Skin of body (tissue), 3 donors: ENCODE measurements at places on chromosomes 6 and 20.

- peak; percentile 59 for DNase-seq
These were observed 77.3 kb downstream of the SEL1L2 start for GRCh38 chr20:13913131-13913530.

DNA sequence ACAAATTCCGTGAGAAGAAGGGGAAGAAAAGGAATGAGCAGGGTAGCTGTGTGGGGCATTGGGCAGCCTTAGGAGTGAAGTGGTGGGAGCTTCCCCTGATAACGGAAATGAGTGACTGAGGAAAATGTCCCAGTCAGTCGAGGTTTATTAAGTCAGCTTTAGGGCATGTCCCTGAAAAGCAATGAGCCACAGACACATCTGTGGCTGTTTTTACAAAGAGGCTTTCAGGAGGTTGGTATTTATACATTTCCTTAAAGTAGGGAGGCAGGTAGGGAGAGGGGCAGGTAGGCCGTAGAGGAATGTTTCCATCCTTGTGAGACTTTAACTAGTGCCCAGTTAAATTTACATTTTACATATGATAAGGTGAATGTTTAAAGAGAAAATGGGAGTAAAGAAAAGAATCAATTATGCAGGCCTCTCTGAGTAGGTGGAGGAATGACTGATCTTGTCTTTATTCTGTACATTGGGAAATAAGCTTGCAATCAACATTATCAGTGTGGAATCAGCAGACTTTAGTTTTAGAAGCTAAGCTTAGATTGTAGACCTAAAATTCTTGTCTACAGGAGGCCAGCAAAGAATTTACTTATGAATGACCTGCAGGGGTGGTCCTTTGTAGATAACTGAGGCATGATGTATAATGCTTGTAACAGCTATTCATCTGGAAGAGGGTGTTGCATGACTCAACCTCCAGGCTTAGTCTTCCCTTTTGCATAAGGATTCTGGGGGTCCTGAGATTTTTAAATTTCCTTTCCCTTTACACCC is 18.5 kb downstream of the SLC22A2 start:
- no peak for DNase-seq

GRCh38 chr6:157443066-157443800 is 62.2 kb downstream of the ZDHHC14 start:
- DNase-seq, result no peak

DNA sequence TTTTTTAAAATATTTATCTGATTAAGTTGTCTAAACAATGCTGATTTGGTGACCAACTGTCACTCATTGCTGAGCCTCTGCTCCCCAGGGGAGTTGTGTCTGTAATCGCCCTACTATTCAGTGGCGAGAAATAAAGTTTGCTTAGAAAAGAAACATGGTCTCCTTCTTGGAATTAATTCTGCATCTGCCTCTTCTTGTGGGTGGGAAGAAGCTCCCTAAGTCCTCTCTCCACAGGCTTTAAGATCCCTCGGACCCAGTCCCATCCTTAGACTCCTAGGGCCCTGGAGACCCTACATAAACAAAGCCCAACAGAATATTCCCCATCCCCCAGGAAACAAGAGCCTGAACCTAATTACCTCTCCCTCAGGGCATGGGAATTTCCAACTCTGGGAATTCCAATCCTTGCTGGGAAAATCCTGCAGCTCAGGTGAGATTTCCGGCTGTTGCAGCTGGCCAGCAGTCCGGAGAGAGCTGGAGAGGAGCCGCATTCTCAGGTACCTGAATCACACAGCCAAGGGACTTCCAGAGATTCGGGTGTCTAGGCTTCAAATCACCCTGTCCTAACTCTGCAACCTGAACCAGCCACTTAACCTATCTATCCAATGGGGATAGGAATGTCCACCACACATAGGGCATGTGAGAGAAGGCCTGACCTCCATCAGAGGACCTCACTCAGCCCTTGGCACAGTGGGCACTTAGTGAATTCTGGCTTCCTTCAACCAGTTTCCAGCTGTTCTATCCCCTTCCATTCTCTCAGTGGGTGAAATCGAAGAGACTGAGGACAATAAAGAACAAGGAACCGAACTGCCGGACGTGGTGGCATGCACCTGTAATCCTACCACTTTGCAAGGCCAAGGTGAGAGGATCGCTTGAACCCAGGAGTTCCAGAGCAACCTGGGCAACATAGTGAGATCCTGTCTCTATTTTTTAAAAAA is 3.1 kb downstream of the TNF start:
- no peak for DNase-seq

GRCh38 chr6:147825848-147826247 is 317.4 kb downstream of the SAMD5 start:
- DNase-seq, result no peak

DNA sequence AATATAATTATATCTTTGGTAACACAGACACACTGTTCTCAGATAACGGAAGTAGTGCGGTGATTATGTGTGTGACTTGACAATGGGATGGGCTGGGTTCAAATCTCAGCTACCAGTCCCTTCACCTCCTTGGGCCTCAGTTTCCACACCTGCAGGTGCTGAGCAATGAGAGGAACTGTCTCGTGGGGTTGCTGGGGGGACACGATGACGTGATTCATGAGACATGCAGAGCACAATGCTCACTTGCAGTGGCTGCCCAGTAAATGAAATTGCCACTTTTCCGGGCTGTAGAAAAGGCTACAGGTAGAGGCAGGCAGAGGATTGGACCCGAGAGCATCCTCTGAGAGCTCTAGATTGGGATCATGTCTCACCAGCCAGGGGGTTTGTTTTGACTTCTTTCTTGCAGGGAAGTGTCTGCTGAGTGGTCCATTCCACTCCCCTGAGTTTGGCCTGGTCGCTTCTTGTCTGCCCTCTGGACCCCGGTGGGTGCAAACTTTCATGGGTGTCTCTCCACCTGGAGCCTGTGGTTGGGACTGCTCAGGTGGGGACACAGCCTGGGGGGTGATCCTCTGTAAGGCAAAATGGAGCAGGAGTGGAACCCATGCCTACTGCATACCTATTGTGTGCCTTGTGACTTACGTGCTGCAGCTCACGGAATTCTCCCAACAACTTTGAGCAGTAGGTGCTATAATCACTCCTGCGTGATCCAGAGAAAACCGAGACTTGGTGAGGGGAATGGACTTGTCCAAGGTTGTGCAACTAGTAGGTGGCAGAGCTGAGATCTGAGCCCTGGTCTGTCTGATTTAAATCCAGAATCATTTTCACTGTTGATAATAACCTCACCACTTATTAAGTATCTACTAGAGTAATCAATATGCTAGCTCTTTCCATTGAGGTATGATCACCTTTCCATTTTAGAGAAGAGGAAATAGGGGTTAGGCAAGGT is 147.2 kb downstream of the CEBPB start:
- no peak for DNase-seq

- peak; percentile 43 for DNase-seq
These were observed 296.3 kb downstream of the QKI start for GRCh38 chr6:163710532-163711470.

DNA sequence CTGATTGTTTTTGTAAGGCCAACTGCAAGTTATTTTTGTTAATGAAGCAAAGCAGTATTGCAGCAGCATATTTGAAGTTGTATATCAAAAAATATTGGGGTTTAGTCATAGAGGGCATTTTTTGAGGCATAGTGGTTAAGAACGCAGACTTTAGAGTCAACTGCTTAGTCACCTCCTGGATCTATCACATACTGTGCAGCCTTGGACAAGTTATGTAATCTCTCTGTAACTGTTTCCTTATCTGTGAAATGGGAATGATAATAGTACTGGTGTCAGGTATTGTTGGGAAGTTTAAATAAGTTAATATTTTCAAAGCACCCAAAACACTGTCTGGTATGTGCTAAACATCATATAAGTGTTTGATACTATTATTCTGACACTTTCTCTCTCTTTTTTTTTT is 27.2 kb upstream of the EFHC1 start:
- DNase-seq, result no peak

DNA sequence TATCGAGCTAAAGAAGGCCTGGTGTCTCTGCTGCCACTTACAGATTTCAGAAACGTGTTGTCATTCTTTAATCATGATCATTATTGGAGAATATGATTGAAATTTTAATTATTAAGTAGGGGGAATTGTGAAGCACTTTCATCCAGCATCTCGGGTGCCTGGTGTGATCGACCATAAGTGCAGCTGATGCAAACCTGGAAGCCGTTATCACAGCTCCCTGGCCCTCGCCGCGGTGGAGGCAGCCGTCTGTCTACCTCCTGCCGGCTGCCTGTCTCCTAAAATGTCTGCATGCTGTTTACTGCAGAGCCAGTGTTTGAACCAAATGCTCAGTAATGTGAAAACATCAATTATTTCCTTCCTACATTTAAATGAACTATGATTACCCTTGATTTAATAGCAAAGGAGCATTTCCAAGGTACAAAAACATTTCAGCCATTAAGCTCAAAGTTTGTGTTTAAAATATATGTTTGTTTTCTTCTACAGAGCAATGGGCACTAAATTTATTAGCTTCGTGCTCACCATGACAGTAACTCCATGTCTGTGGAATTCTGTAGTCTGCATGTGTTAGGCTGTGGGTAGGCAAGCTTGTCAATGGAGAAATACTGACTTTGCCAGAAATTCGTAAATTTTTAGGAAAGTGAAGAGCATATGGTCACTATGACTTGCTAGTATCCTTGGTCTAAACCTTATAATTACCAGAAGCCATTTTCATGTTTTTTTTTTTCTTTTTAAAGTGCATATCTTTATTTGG is 184.5 kb upstream of the AGPAT4 start:
- no peak for DNase-seq

DNA sequence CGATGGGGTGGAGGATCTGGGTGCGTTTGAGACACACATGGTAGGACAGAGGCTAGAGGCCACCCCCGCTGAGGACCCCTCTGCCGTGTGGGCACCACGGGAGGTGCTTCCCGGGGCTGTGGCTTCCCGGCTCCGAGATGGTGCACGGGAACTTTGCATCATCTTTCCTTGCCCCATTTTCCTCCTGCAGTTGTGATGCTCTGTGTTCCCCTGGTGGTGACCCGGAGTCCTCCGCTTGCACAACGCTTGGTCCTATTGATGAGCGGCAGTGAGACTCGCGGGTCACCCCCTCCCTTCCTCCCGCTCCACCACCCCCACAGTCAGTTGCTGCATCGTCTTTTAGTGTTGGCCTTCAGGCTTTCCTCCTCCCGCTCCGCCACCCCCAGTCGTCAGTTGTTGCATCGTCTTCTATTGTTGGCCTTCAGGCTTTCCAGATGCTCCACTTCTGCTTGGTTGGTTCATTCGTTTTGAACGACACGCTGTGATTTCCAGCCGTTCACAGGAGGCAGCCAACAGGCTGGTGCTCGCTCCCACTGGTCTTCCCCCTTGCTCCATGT is 37.3 kb downstream of the PYGB start:
- no peak for DNase-seq

- no peak for DNase-seq
These were observed 860.1 kb downstream of the TFAP2A start for GRCh38 chr6:9554806-9555205.

DNA sequence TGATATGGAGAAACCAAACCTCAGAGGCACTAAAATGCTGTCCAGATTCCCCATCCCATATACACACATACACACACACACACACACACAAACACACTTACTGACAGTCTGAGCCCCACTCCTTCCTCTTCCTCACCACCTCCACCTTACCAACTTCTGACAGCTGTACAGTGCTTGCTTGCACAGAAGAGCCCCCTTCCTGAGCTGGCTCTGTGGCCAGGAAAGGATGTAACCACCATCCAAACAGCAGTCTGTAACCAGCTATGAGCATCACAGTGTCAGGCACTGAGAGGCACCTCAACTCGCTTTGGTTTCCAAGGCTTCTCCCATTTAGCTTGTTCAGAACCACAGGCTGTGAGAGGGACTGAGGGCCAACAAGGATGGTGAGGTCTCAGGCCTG is 5.9 kb upstream of the C6orf136 start:
- no peak for DNase-seq

GRCh38 chr6:125952764-125953501 is 3.6 kb upstream of the HINT3 start:
- DNase-seq, result no peak

DNA sequence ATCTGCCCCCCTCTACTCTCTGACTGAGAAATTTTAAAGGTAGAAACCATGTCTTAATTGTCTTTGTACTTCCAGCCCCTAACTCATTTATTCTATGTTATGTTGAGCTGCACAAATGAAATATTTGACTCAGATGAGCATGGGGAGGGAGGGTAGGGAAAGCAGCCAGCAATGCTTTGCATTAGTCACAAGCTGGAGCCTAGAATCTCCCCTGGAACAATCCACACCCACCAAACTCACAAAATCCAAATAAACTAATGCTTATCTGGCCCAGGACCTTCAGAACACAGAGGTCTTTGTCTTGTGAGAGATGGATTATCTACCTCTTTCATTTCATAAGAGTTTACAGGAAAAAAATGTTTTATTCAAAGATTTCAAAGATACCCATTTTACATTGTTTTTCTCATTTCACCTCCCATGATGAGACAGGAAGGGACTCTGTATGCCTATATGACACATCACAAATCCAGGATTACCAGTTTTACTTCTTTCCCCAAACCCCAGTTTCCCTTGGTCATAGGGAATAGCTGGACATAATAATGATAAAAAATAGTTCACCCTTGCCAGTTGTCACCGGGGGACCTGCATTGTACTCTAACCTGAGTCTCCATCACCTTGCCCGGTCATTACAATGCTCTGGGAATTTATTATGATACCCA is 466.9 kb downstream of the KIF16B start:
- no peak for DNase-seq

DNA sequence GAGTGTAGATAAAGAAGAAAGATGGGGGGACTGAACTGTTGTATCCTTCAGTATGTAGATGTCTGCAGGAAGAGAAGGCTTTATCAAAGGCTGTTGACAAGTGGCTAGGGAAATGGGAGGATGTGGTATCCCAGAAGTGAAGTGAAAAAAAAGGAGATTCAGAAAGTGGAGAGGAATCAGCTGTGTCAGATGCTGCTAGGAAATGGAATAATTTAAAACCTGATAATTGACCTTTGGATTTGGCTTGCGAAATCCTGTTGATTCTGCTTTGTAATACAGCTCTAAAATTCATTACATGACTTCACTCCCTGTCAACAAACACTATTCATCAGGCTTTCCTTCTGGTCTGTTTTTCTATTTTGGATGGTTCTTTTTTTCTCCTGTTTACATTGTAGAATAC is 41.7 kb downstream of the PHF3 start:
- DNase-seq, result no peak

DNA sequence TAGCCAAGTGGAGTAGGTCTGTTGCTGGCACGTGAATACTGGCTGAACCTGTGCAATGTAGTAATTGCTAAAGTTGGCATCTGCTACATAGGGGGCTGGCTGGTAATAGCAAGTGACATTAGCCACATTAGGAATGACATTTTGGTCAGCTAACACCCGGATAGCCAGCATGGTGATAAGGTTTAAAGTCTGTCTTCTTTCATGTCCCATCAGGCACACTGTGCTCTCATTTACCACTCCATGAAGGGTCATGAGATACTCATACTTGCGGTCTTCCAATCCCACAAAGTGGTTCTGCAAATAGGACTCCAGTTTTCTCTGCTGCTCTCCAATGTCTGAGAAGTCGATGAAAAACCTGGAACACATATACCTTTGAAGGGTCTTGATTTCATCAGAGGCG is 2.8 kb downstream of the TENT5A start:
- DNase-seq, result peak; percentile 32

- no peak for DNase-seq
These were observed 229.7 kb upstream of the ASCC3 start for GRCh38 chr6:101110814-101111213.

- no peak for DNase-seq
These were observed 3.0 kb downstream of the TLDC2 start for GRCh38 chr20:36878941-36879340.
